ENCODE measurements at places on chromosomes 3 and 15.

GRCh38 chr3:98778852-98779413 lies 15.8 kb downstream of the ST3GAL6 start:
- DNase-seq = no peak

GRCh38 chr3:67647390-67647878 lies 7.0 kb downstream of the SUCLG2 start:
- no peak for DNase-seq

GRCh38 chr3:18544146-18544545 lies 119.0 kb upstream of the SATB1 start:
- DNase-seq = no peak

GRCh38 chr3:71582036-71582611 lies 1.4 kb downstream of the FOXP1 start:
- peak; percentile 58 for DNase-seq

GRCh38 chr15:80265021-80265420 lies 13.0 kb upstream of the CTXND1 start:
- DNase-seq = no peak

DNA sequence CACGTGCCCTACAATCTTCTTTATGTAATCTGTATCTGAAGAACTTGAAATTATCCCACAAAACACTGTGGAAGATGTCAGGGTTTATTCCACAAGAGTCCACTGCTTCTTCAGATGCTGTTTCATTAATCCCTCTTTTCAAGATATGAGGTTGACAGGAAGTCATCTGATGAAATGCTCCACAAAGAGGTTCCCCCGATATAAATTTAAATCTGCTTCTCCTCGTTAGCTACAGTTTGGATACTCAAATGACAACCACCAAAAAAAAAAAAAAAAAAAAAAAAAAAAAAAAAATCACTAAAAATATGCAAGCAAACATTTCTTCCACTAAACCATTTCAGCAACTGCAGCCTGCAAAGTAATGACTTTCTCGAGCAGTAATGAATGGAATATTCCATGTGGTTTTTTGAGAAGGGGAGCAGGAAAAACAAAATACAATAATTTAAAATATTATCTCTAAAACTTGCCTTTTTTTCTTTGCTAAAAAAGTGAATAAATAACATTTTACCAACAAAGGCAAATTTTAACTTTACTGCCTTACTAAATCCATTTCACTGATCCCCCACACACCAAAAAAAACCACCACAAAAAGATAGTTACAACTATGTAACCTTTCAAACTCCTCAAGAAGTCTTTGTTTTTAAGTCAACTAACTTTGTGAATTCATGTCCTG lies 37.8 kb downstream of the DLG1 start:
- DNase-seq = no peak

DNA sequence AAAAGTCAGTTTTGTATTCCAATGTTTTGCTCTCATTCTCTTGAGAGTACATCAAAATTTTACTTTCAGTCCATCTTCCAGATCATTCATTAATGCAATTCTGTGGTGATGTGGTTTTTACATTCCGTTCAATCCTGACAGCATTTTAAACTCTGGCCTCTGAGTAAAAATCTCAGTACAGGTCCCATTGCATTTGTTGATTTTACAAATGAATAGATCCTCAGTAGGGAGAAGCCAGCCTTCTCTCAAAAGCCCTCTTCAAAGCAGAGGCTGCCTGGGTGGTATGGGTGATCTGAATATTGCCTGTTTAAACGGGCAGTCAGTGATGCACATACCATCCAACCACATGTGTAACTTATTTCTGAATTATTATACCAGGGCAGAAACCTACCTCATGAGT lies 72.5 kb upstream of the TSC22D2 start:
- no peak for DNase-seq

GRCh38 chr3:187361835-187362234 lies 6.3 kb upstream of the RTP4 start:
- DNase-seq = no peak

GRCh38 chr15:64162478-64162868 lies 349 bp downstream of the PPIB start:
- no peak for DNase-seq

DNA sequence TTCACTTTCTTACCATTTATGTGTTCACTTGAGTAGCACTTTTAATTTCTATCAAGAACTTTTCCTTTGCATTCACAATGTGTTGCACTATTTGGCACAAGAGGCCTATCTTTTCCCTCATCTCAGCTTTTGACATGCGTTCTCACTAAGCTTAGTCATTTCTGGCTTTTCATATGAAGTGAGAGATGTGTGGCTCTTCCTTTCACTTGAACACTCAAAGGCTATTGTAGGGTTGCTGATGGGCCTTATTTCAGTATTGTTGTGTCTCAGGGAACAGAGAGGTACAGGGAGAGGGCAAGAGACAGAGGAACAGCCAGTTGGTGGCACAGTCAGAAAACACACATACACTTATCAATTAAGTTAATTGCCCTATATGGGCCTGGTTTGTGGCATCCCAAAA lies 127.4 kb upstream of the MLF1 start:
- no peak for DNase-seq

DNA sequence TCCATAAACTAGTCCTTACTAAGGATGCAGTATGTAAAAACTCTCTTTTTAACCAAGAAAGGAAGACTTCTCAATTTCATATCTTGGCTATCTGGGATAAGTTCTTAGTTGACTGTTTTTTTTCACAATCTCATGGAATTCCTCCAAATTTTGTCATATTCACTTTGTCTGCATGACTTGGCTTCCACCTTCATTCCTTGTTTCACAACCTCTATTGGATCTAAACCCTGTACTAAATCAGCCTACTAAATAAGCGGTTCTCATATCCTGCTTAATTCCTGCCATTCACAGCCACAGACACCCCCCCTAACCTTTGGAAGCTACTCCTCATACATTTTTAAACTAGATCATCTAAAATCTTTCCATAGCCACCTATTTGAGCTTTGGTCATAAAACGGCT lies 370.6 kb upstream of the NAALADL2 start:
- DNase-seq = no peak

- DNase-seq = no peak
Observed at GRCh38 chr3:12187448-12188327, 29.0 kb upstream of the TIMP4 start.

GRCh38 chr15:74488776-74489175 lies 27.8 kb upstream of the UBL7 start:
- DNase-seq = no peak

DNA sequence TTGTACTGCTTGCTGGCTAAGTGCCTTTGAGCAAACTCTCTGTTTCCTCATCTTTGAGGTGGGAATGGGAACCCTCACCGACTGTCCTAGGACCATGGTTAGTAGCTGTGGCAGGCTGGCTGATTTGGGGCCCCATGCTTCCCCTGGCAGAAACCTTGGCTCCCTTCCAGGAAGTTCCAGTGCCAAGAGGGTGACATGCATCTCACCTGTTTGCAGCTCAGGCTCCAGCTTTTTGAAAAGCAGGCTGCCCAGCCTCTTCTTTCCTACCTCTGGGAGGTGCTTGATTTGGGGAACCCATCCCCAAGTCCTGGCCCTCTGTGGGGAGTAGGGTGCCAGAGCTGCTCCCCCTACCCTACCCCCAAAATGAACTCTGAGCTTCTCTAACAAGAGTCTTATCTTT lies 50.8 kb downstream of the RAB11A start:
- DNase-seq = no peak

GRCh38 chr15:69593981-69594966 lies 141.7 kb downstream of the RPLP1 start:
- no peak for DNase-seq

- DNase-seq = no peak
Observed at GRCh38 chr3:144501467-144501866, 529.8 kb downstream of the DIPK2A start.

- no peak for DNase-seq
Observed at GRCh38 chr15:71411538-71412482, 296.5 kb downstream of the THSD4 start.

GRCh38 chr15:92797168-92798052 lies 102.7 kb upstream of the CHD2 start:
- DNase-seq = peak; percentile 42

DNA sequence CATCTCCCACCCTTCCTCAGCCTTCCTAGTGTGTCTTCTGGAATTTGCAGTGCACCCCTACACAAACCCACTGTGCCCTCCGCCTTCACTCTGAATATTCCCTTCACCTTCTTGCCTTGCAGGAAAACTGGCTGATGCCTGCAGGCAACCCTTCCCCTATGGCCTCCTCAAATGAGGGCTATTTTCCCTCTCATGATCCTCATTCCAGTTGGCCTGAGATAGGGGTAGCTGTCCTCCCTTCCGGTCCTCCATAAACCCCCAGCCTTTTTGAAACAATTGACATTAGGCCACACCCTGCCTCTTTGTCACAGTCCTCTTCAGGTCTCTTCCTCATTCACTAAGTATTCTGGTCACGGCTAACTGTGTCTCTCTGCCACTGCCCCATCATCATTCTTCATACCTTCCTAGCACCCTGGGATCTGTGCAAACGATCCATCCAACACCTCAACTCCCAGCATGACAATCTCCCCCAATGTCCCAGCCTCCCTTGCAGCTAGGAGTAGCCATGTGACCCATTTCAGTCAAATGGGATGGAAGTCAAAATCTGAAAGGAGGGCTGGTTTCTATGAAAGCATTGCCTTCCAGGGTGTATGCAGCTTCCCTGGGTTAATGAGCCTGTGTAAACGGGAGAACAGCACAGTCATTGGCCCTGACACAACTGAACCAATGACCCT lies 8.5 kb upstream of the TICRR start:
- no peak for DNase-seq

GRCh38 chr15:51926809-51927208 lies 44.8 kb downstream of the LEO1 start:
- no peak for DNase-seq

- no peak for DNase-seq
Observed at GRCh38 chr15:80132382-80132781, 20.4 kb upstream of the FAH start.

DNA sequence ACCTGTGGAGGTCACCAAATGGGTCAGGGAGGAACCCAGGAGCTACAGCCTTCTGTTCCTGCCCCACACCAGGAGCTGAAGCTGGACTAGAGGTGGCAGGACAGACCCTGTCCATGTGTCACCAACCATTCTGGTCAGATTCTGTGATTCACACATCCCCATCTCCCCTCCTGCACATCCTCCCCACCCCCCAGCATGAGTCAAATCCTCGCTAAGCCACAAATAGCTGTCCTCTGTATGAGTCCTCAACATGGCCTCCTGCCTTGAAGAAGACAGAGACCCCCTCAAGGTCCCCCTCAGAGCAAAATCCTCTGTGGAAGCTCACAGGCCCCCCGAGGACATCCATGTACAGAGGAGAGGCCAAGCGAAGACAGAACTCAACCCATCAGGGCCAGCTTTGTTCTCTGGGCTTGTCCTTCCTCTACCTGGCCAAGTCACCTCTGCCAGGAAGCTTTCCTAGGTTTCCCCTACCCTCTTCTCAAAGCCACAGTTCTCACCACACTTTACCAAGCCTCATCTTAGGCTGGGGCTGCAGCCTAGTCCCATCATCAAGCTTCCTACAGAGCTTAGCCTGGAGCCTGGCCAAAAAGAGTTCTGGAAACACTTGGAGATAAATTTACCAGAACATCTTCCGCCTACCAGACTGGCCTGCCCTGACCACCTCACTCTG lies 17.1 kb downstream of the CACNA2D2 start:
- no peak for DNase-seq

GRCh38 chr3:188439080-188439479 lies 285.1 kb downstream of the LPP start:
- no peak for DNase-seq

- DNase-seq = no peak
Observed at GRCh38 chr3:120057029-120057428, 37.2 kb downstream of the GSK3B start.

DNA sequence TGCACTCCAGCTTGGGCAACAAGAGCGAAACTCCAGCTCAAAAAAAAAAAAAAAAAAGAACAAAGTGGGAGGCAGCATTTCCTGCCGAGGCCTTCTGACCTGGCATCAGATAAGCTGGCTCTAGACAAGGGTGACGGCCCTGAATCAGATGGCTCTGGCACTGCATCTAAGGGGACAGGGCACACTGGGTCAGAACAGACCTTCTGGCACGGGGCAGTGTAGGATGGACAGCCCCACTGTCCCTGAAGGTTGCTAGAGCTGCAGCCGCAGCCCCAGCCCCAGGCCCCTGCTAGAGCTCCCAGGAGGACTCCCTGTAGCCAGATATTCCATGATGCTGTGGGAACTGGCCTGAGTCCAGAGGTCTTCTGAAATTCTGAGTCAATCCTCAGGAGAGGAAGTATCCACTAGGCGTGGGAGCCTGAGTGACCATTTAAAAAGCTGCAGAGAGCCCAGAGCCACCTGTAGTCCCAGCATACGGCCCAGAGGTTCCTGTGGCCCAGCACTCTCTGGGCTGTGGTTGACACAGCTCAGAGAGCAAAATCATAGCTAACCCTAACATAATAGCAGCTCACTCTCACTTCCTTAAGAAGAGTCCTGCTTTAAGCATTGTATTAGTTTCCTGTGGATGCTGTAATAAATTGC lies 69.2 kb upstream of the MFGE8 start:
- DNase-seq = peak; percentile 47

DNA sequence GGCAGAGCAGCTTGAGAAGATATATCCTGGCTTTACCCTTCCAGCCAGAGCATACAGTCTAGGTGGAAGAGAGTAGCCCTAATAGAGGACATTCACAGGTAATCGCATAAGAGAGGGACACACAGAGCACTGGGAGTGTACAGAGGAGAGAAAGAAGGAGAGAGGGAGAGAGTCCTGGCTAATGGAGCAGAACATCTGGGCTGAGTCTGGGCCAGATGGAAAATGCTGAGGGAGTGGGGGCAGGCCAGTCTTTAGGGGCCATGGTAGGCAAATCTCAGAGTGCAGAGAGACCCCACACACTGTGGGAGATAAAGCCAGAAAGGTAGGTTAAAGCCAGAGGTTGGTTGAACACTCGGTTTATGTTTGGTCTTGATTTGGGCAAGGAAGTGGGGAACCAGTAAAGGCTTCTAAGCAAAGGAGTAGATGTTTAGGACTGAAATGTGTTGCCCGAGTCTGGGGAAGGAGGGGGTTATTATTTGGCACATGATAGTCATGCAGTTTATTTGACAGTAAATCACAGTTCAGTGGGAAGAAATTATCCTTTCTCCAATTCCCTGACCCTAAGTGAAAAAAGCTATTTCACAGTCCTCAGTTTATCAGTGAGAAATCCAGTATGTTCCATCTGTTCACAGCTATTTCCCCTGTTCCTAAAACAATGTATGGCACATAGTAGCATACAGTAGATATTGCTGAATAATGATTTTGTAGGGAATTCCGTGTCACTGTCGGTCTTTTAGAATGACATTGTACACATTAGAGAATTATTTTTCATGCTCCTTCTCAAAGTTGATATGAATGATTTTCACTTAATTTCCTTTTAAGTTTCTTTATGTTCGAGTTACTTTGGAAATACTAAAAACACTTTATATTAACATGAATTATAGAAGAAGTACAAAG lies 45.7 kb downstream of the PDHB start:
- no peak for DNase-seq

DNA sequence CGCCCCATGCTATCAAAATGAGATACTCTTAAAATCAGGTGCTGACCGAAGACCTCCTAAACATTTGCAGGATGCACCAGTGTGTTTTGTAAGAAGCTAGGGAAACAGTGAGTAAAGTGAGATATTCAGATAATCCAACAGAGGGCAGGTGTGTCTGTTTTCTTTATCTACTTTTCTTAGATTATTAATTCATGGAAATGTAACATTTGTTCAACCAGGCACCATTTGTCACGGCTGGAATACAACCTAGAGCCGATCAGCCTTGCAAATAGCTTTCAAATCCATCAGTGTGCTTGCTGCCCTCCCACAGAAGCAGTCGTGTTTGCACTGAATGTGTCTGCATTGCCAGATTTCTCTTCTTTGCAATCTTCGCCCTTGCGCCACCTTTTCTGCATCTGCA lies 201.9 kb upstream of the CHRM5 start:
- DNase-seq = no peak
